ENCODE measurements at places on chromosomes 7 and 10.

- no peak for DNase-seq
Measured at GRCh38 chr10:115818012-115818411, 455.0 kb downstream of the GFRA1 start.

GRCh38 chr7:158549616-158550393 is 37.8 kb downstream of the PTPRN2 start:
- DNase-seq, result no peak

DNA sequence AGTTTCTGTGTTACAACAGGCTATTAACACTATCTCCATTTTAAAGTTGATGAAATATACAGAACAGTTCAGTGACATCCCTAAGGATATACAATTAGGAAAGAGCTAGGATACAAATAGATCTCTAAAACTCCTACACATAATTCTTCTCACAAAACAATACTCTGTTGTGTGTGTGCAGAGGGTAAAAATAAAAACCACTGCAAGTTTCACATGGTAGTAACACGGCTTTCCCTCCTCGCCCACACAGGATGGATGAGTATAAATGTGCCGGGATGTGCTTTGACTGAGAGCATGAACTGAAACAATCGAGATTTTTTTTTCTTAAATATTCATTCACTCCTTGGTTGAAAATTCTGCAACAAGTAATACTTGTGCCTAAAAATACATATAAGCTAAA is 131.5 kb upstream of the C1QL3 start:
- DNase-seq, result no peak

DNA sequence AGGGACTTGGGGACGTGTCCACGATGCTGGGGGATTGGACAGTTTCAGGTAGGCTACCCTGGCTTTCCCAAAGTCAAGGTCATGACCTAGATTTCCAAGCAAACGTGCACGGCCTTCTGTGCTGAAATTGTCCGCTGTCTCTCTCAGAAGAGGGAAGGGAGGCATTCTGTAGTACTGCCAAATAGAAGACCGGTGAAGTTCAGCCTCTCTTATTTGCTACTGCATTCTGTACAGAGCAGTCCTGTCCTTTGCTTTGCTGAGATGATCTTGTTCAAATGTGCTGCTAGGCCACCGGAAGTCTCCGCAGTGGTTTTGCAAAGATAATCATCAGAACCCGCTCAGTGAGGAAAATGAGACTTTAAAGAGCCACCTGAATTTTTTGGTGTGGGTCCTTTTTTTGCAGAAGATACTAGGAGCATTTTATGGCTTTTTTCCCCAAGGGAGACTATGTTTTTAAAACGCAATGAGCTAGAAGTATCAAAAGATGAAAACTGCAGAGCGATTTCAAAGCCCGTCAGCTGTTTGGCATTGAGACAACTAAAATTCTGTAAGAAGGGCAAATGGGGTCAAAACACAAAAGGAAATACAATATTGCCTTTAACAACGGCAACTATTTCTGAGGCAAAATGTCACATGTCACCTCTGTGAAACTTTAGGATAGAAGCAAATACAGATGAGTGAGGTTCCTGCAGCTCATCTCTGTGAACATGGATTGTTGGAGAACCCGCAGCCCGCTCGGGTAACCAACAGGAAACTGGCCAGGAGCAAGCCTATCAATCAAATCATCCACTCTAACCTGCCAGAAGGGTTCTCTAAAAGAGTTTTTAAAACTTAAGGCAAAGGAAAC is 1.3 kb upstream of the NMT2 start:
- no peak for DNase-seq

- DNase-seq, result peak; percentile 89
Measured at GRCh38 chr7:106068986-106069385, 43.1 kb downstream of the SYPL1 start.

- DNase-seq, result no peak
Measured at GRCh38 chr7:130356876-130357611, 12.4 kb downstream of the CPA5 start.

DNA sequence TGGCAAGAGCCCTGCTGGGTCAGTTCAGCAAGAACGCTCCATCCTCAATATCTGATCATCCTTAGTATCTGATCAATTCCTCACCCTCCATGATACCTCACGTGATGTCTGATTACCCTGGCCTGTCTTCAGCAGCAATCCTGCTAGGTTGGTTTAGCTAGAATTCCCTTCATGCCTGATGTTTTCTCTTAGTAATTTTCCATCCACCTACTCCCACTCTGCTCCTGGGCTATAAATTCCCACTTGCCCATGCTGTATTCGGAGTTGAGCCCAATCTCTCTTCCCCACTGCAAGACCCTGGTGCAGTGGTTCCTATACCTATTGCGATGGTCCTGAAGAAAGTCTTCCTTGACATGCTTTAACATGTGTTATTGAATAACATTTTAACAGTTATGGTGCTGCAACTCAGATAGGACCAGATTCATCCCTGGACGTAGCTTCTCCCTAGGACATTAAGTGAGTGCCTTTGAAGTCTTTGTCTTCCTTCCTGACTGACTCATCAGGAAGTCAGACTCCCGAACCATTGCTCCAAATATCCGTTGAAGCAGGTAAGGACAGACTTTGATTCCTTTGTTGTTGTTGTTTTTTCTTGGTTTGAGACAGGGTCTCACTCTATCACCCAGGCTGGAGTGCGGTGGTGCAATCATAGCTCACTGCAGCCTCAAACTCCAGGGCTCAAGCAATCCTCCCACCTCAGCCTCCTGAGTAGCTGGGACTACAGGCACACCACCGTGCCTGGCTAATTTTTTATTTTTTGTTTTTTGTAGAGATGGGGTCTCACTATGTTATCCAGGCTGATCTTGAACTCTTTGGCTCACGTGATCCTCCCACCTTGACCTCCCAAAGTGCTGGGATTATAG is 29.4 kb upstream of the CLDN3 start:
- DNase-seq, result no peak
